Lung microvascular endothelial cell (primary cell): ENCODE measurements at places on chromosomes 1 and 21.
A peak's percentile ranks its signal among the peaks of the same experiment; 100 is the strongest.

GRCh38 chr1:37519613-37520012, 5.0 kb upstream of the MEAF6 start:
- no peak for DNase-seq

- DNase-seq = peak; percentile 81
These were observed 73.3 kb downstream of the LEPR start for GRCh38 chr1:65493802-65494201.

GRCh38 chr21:14880922-14881321, 183.9 kb downstream of the NRIP1 start:
- peak; percentile 29 for DNase-seq

- no peak for DNase-seq
These were observed 209.8 kb upstream of the KIAA0040 start for GRCh38 chr1:175402336-175402735.

DNA sequence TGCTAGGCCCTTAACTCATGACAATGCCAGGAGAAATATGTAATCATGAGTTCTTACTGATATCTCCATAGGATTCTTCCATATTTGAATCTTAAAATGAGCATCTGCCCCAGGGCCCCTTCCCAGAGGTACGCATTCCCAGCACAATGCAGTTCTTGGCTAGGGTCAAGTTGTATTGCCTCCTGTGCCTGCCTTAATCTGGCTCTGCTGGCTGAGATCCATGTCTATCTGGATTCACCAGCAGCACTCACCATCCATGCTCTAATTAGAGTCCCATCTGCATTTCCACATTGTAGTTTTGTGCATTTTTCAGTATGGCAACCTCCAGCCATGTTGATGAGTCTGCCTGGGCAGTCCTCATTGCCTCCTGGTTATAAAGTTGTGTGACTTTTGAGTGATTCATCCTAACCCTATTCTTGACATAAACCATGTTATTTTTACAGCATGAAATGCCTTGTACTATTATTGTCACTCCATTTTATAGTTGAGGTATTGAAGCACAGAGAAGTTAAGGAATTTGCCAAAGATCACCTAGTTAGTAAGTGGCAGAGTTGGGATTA, 55.9 kb downstream of the CAMSAP2 start:
- DNase-seq = peak; percentile 12

DNA sequence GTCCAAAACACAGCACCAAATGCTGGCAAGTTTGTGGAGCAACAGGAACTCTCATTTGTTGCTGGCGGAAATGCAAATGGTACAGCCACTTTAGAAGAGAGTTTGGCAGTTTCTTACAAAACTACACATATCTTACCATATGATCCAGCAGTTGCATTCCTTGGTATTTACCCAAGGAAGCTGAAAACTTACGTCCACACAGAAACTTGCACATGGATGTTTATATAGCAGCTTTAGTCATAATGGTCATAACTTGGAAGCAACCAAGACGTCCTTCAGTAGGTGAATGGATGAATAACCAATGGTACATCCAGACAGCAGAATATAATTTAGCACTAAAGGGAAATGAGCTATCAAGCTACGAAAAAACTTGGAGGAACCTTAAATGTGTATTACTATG, 66.4 kb downstream of the MARK1 start:
- DNase-seq = no peak

- DNase-seq = no peak
These were observed 31.7 kb upstream of the BACE2 start for GRCh38 chr21:41136286-41136685.

DNA sequence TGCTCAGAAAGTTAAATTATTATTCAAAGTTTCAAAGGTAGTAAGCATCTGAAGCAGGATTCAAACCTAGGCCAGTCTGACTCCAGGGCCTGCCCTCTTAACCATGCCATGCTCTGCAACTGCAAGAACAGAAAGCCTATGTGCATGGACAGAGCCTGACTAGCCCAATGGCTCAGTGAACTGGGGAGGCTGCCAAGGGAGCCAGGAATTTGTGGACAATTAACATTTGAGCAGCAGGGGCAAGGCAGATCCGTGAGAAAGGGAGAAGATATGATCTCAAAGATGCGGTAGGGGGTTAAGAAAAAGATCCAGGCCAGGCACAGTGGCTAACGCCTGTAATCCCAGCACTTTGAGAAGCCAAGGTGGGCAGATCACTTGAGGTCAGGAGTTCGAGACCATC, 6.5 kb upstream of the ATP1A4 start:
- no peak for DNase-seq

DNA sequence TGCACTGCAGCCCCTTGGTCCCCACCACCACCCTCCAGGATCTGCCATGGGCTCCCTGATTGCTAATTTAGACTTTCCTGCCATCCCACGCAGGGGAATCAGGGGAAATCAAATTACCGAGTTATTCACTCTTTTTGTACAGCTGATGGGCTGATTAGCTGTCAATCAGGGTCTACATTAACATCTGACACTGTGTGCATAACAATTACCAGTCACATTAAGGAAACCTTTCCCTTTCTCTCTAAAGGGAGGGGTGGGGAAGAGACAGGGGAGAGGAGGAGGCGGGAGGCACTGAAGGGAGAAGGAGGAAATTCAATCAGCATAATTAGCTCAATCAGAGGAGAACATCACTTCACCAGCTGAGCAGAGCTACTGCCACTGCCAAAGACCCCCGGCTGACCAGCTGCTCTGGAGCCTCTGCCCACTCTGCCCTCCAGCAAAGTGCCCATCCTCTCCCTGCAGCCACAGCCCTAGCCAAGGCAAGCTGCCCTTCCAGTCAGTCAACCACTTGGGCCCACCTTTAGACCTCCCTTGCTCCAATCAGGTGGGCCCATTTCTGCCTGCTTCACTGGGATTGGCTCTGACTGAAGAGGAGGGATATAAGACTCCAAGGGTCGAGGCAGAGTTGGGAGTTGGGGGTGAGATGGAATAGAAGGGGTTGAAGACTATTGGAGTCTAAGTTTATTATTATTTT, 199.3 kb upstream of the ZC3H12A start:
- no peak for DNase-seq

GRCh38 chr21:36075171-36075570, 5.3 kb downstream of the CBR1 start:
- no peak for DNase-seq
